ENCODE measurements at places on chromosomes 7 and 10.

GRCh38 chr10:3264161-3264761 lies 91.7 kb upstream of the PITRM1 start:
- DNase-seq: no peak

- DNase-seq: no peak
Observed at GRCh38 chr7:142808461-142808801, 37.7 kb downstream of the PRSS2 start.

GRCh38 chr7:16051561-16052255 lies 365.2 kb upstream of the MEOX2 start:
- DNase-seq: no peak

DNA sequence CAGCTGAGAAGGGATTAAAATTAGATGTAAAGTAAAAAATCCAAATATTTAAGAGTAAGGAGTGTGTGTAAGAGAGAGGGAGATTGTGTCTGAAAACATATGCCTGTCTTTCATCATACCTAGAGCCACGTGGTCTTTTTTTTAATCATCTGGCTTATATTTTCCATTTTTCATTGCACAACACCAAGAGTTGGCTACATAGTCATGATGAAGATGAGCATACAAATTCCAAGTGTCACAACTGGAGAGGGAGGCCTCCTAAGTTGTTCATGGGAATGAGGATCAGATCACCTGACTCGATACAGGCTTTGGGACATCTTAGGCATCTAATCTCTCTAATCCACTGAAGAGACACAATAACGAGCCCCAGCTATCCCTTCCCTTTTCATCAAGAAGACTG lies 47.2 kb upstream of the CCDC3 start:
- no peak for DNase-seq

DNA sequence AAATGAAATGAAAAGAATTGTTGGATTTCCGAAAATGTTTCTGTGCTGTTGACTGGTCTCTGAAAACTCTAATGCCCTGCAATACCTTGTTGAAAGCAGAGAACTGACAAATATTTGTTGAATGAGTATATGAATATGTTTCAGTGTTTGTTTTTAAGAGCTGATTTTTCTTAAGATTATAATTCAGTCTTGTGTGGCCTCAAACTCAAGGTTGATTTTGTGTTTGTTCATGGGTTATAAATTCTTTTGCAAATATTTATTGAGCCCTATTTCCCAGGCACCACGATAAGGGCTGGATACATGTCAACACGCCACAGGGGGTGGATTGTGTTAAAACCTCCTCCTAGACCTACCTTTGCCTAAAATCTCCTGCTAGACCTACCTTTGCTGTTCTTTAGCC lies 203.9 kb upstream of the PLPP4 start:
- DNase-seq: no peak

DNA sequence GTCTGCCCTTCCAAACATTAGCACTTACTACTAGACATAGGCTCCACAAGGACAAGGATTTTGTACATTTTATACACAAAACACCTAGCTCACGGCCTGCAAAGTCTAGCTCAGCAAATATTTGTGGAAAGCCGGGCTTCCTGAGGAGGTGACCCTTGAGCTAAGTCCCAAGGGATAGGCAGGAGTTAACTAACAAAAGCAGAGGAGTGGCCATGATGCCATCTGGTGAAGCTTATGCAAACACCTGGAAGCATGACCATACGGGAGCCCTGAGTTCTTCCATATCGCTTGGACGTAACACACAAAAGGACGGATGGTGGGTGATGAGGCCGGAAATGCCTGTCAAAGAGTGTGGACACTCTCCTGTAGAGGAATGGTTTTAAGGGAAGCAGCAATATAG lies 25.9 kb upstream of the YAE1 start:
- DNase-seq: no peak

- DNase-seq: no peak
Observed at GRCh38 chr10:29346296-29347001, 57.6 kb downstream of the LYZL1 start.

GRCh38 chr10:113058523-113059370 lies 108.7 kb downstream of the TCF7L2 start:
- DNase-seq: no peak
